ENCODE measurements at places on chromosomes 4 and X.

DNA sequence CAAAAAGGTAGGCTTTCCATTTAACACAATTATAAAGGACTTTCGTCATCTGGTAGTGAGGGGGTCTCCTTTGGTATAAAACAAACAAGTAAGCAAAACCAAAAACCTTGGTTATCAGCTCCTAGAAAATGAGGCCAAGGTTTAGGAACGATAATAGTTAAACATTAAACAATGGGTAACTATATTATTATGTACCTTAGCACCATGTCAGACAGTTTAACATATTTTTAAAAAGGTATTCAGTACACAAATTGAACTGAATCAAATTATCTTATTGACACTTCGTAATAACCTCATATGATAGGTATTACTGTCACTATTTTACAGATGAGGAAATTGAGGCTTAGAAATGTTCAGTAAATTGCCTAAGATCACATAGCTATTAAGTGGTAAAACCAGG is 32.1 kb upstream of the RAB9B start:
- no peak for DNase-seq

DNA sequence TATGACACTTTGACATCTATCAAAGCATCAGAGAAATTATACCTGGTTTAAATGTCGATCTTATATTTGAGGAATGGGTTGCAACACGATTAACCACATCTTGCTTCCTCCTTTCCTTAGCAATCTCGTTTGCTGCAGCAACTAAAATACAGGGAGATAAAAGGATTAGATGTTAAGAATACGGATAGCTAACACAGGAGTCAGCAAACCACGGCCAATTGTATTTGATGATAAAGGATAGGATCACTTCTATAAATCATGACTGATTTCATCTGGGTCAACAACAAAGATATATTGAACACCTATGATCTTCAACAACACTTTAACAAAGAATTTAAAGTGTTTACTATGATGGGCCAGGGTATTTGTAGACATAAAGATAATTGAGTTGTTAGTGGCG is 5.0 kb downstream of the MAP7D3 start:
- no peak for DNase-seq

- no peak for DNase-seq
Observed at GRCh38 chr4:147779451-147779850, 47.6 kb downstream of the ARHGAP10 start.

DNA sequence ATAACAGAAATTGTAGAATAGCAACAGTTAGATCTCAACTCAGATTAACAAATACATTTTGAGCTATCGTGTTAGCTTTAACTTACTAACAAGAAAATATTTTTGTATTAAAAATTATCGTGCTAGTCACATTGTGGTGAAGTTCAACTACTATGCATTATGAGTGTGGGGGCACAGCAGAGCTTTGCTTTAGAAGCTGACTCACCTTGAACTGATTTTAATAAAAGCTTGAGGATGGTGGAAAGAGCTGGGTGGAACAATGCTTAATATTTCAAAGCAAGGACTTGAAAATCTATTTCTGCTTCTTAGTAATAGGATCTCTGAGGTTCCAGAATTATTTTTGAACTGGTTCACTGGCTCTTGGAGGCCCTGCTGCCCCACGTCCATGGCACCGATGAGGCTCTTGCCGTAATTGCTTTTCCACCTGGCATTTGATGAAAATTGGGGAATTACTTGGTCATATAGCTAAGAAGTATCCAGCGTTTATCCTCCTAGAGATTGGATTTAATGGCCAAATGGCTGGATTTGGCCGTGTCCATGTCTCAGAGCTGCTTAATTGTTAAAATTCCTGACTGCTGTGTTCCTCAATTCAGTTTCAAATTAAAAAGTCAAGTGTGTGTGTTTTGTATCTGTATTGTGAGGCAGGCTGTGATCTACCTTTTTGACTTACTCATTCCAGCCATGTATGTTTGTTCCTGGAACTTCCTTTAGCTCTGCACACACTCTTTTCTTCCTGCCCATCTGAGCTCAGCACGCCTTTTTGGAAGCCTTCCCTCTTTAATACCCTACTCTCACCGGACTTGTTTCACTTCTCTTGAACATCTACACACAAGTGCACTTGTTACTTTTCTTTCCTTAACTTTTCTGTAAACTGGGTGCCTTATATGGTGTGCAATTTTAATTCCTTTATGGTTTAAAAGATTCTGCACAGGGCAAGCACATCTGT is 66.6 kb upstream of the LIMCH1 start:
- no peak for DNase-seq

DNA sequence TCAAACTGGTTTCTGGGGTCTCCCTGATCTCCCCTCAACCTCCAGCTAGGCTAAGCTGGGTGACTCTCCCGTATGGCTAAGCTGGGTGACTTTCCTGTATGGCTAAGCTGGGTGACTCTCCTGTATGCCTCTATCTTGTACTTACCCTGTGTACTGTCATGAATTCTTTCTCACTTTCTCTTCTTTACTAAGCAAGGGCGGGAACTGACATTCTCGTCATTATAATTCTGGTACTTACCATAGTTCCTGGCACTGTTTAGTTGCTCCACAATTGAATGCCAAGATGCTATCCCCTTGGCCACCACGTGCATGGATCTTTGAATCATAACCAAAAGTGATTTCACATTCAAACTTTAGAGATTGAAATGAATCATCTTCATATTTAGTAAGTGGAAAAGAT is 8.8 kb downstream of the INTU start:
- no peak for DNase-seq

DNA sequence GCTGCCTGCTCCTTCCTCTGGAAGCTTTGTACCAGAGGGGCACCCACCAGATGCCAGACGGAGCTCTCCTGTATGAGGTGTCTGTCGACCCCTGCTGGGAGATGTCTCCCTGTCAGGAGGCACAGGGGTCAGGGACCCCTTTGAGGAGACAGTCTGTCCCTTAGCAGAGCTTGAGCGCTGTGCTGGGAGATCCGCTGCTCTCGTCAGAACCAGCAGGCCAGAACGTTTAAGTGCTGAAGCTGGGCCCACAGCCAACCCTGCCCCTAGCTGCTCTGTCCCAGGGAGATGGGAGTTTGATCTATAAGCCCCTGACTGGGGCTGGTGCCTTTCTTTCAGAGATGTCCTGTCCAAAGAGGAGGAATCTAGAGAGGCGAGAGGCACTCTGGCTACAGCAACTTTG is 260.3 kb upstream of the GPRIN3 start:
- DNase-seq: no peak

GRCh38 chr4:120472447-120473131 is 405.9 kb upstream of the MAD2L1 start:
- no peak for DNase-seq

- no peak for DNase-seq
Observed at GRCh38 chr4:1105662-1106061, 7.7 kb downstream of the RNF212 start.

DNA sequence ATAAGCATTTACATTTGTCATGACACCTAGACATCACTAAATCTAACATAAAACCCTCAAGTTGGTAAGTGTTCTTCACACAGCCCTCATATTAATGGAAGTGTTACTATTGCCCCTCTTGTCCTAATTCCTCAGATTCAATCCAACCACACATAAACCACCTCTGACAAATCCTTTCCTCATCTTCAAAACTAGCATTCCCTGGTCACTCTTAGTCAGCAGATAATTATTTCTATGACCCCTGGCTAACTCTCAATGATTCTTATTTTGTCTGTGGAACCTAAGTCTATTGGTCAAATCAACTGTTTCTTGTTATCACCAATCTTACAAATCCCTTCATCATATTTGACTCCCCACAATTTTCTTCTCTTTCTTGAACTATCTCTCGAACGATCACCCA is 168.6 kb downstream of the PPP3CA start:
- no peak for DNase-seq

DNA sequence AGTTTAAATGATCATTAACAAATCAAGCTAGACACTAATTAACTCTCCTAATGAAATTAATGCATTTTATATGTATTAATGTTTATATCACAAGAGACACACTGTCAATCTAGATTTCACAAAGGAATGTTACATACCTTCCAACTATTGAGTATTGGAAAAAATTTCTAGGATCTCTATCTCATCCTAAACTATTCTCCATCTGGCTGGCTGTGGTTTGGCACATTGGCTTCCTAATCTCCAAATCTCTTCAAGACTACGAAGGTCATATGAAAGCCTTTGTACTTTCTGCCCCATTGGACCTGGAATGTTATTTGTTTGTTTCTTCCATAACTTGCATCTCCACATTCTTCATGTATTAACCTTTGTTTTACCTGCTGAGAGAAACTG is 1160.0 kb downstream of the ADGRL3 start:
- DNase-seq: no peak

DNA sequence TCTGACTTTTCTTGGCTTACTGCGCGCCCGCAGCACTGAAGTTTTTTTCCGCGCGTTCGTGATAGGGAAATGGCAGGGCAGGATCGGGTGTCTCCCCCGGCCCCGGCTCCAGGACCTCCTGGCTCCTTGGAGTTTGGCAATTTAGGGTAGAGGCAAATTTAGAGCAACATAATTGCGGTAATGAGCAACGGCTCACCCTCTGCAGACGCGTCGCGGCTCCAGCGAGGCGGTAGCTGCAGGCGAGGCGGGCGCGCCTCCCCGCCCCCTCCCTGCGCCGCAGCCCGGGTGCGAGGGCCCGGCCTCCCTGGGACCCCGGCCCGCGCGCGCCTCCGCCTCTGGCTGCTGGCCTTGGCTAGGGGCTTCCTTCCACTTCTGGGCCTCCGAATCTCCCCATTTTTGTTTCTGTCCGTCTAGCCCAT is 6.2 kb downstream of the MSX1 start:
- DNase-seq: no peak

GRCh38 chr4:38368613-38369012 is 295.4 kb upstream of the KLF3 start:
- DNase-seq: no peak

GRCh38 chr4:118866442-118866841 is 22.2 kb upstream of the SYNPO2 start:
- DNase-seq: no peak

DNA sequence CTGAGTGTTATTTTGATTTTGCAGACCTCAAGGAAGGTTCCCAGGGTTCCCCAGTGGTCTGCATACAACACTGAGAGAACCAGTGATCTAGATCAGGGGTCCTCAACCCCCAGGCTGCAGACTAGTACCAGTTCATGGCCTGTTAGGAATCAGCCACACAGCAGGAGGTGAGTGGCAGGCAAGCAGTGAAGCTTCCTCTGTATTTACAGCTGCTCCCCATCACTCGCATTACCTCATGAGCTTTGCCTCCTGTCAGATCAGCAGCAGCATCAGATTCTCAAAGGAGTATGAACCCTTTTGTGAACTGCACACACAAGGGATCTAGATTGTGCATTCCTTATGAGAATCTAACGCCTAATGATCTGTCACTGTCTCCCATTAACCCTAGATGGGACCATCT is 28.5 kb downstream of the EDNRA start:
- DNase-seq: no peak

DNA sequence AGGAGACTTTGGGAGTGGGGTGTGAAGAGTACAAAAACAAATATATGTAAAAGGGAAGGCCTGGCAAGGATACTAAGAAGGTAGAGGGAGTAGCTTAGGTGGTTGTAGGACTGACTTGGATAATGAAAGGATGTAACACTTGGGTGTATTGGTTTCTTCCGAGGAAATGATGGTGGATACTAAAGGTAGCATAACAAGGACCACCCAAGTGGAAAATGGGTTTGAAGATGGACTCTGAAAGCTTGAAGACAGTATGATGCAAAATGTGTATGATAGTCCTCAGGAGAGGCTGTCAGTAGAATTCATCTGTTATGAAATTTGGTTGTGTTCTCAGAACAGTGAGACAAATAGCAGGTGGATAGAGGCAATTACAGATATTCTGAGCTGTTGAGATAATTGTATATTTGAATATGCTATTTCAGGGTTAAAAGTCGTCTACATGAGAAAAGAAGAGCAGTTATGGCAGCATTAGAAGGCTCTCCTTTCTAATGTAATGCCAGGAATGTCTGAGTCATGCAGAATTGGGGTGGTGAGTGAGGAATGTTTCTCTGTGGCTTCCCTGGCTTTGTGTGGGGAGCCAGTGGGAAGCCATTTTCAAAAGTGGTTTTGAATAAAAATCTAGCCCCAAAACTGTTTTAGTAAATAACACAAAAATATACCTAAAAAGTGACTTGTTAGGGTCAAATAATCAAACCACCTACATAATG is 75.6 kb downstream of the FHIP1A start:
- no peak for DNase-seq

DNA sequence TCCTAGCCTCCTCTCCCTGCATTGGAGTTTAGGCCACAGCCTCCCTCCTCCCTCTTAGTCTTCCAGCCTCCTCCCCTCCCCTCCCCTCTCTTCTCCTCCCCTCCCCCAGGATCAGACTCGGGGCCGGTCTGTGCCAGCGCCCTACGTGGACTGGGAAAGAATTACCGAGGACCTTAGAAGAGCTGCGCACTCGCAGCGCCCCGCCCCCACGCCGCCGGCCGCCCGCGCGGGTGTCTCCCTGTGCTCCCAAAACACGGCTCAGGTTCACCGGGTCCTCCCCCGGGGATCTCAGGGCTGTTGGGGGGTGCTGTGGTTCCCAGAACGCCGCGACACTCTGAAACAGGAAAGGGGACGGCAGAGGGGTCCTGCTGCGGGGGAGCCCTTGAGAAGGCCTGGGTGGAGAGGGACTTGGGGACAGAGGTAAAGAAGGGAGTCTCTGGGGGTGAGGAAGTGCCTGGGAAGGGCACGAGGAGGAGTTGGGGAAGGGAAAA is 122.3 kb upstream of the TBL1X start:
- peak; percentile 36 for DNase-seq

DNA sequence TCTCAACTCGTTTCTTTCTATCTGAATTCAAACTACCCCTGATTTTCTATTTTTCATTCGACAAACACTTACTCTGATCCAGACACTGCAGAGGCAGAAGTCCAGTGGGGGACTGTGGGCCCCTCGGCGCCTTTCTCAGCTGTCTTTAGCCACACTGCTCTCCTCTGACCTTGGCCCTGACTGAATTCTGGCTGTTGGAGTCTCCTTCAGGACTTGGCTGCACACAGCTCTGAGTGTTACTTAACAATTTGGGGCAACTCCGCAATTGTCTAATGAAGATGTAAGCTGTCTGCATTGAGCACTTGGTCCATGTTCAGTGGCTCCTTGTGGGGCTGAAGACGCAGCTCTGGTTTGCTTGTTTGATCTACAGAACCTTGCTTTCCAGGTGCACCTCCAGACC is 57.3 kb upstream of the ACSL1 start:
- no peak for DNase-seq
